ENCODE measurements at places on chromosomes 2 and 18.

- DNase-seq, result no peak
Observed at GRCh38 chr2:149129433-149129832, 90.9 kb downstream of the LYPD6B start.

DNA sequence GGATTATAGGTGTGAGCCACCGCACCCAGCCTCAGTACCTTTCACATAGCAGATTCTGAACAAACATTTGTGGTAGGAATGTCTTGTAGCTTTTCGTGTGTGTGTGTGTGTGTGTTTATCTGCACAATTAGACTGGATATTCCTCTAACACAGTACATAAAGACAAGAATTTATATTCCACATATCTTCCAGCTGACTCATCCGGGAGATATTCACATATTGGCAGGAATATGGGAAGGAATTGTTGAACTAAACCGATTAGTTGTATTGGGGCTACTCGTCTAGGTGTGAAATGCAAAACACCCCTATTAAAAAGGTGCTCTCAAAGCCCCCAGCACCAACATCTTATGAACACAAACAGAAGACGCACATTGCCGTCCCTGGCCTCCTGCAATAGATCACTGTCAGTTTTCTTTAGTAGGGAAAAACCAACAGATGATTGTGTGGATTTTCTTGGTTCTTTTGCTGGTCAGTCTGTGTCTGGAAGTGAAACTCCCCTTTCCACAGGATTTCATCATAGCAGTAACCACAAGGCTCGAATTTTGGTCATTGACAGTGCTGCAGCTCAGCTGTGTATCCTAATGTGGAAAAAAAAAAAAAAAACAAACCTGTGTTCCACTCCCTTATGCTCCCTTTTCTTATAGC lies 208.5 kb upstream of the ACVR2A start:
- no peak for DNase-seq

- no peak for DNase-seq
Observed at GRCh38 chr2:233801357-233802131, 23.4 kb downstream of the MROH2A start.

DNA sequence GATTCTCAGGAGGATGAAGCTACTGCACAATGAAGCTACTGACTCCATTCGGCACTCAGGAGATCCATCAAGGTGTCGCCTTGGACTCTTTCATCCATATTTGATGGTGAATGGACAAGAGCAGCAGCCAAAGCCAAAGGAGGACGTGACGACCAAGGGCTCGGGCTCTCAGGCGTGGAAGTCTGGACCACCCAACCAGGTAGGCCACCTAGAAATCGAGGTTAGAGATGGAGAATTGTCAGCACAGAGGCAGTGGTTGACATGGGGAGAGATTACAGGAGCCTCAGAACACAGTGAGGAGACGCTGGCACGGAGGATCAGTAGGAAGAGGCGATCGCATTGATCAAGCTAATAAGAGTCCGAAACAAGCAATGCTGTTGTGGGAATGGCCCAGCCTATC lies 240.5 kb upstream of the ID2 start:
- no peak for DNase-seq

GRCh38 chr2:64865831-64866345 lies 123.3 kb upstream of the SLC1A4 start:
- no peak for DNase-seq

GRCh38 chr2:43191947-43192516 lies 34.4 kb downstream of the ZFP36L2 start:
- no peak for DNase-seq

All from activated T-cell treated with anti-CD3 and anti-CD28 coated beads for 4 hours (primary cell).